ENCODE measurements at places on chromosomes 2 and 18. TPM values are rescaled to one million over a fixed set of nuclear protein-coding genes. Genes with fewer than 3 reads are reported as not detected.

SP140 gene
- total RNA-seq, result 4.3 TPM

GRCh38 chr18:69889009-69889408 lies 58.7 kb downstream of the CD226 start:
- DNase-seq, result no peak

DNA sequence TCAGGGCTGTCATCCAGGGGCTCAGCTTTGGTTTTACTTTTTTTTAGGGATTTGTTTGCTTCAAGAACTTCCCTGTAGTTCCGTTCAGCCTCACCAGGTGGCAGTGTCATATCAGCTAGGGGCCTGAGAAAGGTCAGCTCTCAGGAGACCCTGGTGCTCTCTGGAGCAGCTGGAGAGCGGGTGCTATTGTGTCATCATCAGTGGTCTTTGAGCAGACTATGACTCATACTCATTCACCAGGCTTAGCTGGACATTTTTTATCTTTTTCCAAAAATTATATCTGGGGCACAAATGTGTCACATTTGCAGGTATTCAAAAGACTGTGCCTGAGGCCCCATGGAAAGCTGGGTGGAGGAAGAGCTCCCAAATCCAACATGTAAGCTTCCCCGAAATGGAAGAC lies 24.4 kb downstream of the ZNF892 start:
- peak; percentile 84 for DNase-seq

GRCh38 chr2:150606380-150607060 lies 119.1 kb upstream of the RND3 start:
- no peak for DNase-seq

DNA sequence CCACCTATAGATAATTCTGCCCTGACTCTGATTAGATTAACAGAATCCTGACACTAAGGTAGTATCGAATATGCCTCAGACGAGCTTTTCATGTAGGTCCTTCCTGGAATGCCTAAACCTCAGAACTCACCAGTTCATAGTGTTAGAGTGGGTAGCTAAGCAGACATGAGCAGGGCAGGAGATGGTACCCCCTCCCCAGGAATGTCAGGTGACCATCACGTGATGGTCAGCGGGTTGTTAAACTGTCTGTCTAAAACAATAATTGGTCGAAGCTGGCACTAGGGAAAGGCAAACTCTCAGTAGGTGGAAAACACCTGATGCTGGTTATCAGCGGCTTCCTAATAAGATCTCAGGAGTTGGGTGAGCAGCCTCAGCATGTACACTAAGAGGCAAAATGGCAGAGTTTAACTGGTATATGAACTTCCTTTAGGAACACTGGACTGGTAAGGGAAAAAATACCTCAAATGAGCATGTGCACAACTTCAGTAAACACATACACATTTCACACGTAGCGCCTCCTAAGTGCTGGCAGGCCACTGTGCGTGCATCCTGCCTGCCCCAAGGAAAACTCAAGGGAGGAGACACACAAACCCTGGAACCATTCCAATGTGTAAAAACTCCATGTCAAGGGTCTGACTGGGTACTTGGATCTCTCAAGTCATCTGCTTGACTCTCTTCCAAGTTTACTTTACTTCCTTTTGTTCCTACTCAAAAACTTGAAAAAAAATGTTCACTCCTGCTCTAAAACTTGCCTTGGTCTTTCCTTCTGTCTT lies 339.5 kb downstream of the GULP1 start:
- DNase-seq, result no peak

GRCh38 chr2:207289295-207290018 lies 123.7 kb upstream of the KLF7 start:
- peak; percentile 30 for DNase-seq

ACADL gene
- 0.17 TPM for total RNA-seq

- DNase-seq, result no peak
These were observed 53.9 kb downstream of the LIMS1 start for GRCh38 chr2:108588070-108588668.

DNA sequence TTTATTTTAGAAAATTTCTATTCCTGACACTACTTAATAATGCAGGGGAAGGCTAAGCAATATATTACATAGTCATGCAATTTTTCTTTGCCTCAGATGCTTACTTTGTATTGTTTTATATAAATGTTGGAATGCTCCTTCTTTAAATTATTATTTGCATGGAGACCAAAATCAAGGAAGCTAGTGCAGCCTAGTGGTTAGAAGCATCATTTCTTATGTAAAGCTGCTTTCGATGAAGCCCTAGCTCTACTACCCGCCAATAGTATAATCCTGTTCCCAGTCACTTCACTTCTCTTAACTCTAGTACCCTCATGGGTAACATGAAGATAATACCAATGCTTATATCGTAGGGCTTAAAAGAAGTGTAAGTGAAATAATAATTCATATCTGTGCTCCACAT lies 198.9 kb downstream of the LRATD1 start:
- DNase-seq, result peak; percentile 25

DNA sequence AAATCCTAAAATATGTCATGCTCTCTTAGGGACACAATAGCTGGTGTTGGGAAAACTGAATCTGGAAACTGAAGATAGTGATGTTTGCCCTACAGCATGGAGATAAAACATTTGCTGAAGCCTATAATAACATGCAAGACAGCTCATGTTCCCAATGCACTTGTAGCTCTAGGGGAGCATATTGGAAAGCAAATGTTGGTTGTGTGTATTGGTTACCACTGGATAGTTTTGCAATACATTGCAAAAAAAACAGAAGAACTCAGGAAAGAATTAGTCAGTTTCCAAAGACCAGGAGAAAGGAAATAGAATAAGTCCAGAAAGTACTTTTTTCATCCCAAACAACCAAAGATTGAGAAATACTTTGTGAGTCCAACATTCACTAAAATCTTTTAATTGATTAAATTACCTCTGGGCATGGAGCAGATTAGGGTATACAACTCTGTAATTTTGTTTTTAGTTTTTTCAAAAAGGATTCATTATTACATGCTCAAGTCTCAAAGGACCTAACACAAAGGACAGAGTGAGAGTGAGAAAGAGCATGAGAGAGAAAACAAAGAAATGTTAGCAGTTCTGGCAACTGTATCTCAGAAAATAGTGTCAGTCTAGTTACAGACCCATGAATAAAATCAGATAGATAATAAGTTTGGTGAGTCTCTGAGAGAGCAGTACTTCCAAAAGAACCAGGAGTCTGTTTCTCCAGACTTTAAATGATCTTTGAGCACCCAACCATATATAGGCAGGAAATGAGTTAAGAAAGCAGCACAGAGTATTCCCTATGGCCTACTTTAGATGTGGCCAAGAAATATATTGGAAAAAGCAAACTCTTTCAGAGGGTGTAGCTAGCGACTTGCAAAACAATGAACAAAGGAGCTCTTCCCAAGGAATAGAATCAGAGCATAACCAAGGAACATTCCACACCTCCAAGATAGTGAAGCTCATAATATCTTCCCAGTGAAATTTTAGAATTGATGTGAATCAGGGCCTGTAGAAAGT lies 36.6 kb upstream of the COL3A1 start:
- peak; percentile 79 for DNase-seq

BOLL gene
- total RNA-seq, result not detected

GCG gene
- not detected for total RNA-seq
